ENCODE measurements at places on chromosomes 11 and 22. TPM values are rescaled to one million over a fixed set of nuclear protein-coding genes. Genes with fewer than 3 reads are reported as not detected.

The NRXN2 gene
- 0.98 TPM for total RNA-seq

The TIMP3 gene
- 26.7 TPM for total RNA-seq

The C11orf87 gene
- not detected for total RNA-seq

The CYB5R2 gene
- 2.8 TPM for total RNA-seq

The RAG2 gene
- not detected for total RNA-seq

The SCGB2A2 gene
- not detected for total RNA-seq

The JAM3 gene
- 0.75 TPM for total RNA-seq

The NECTIN1 gene
- 6.5 TPM for total RNA-seq
